ENCODE measurements at places on chromosomes 6 and 20. TPM values are rescaled to one million over a fixed set of nuclear protein-coding genes. Genes with fewer than 3 reads are reported as not detected.

Gene PPP1R14C
- total RNA-seq, result under 0.01 TPM

Gene NRSN1
- not detected for total RNA-seq

Gene C20orf204
- total RNA-seq, result 0.98 TPM

Gene FHL5
- total RNA-seq, result not detected

Gene MLIP
- not detected for total RNA-seq

Gene PRSS35
- total RNA-seq, result 0.37 TPM

Gene GSTA2
- total RNA-seq, result not detected

Gene CAGE1
- under 0.01 TPM for total RNA-seq

All from subcutaneous preadipocyte (primary cell).